ENCODE measurements at places on chromosomes 5 and 9.

DNA sequence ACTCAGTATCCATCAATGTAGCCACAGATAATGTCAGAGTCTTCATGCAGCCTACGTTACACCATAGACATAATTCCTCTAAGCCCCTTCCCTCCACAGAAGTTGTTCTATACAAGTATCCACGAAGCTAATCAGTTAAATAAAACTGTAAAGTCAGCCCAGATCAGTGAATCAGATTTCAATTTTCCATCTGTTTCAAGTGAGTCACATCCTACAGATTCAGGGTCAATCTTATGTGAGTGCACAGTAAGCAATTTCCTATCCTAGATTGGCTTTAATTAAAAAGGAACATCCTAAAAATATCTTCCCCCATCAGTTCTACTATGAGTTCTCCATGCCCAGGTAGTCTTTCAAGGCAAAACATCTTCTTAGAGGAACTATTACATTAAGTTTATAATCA, 402.5 kb downstream of the EFNA5 start:
- no peak for DNase-seq

DNA sequence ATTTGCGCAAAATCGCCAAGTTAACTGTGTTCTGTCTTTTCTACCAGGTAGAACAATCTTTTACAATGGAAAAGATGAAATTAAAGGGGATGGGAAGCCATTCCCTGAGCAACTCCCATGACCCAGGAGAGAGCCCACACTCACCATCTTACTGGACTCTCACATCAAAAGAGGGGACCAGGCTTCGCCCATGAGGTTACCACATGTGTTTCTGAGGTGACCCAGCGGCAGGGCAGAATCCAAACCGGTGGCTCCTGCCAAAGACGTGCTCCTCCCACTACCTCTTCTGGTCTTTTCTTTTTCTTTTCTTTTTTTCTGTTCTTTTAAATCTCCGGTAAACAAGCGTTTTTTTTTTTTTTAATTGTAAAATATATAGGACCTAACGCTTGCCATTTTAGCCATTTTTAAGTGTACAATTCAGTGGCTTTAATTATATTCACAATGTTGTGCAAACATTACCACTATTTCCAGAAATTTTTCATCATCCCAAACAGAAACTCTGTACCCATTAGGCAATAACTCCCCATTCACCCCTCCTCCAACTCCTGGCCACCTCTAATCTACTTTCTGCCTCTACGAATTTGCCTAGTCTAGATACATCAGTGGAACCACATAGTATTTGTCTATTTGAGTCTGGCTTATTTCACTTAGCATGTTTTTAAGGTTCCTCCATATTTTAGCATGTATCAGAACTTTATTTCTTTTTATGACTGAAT, 19.3 kb downstream of the PTPN3 start:
- DNase-seq: no peak

GRCh38 chr9:126985870-126986498, 71.4 kb downstream of the RALGPS1 start:
- peak; percentile 78 for DNase-seq

GRCh38 chr9:130051855-130052254, 1.9 kb upstream of the GPR107 start:
- no peak for DNase-seq

DNA sequence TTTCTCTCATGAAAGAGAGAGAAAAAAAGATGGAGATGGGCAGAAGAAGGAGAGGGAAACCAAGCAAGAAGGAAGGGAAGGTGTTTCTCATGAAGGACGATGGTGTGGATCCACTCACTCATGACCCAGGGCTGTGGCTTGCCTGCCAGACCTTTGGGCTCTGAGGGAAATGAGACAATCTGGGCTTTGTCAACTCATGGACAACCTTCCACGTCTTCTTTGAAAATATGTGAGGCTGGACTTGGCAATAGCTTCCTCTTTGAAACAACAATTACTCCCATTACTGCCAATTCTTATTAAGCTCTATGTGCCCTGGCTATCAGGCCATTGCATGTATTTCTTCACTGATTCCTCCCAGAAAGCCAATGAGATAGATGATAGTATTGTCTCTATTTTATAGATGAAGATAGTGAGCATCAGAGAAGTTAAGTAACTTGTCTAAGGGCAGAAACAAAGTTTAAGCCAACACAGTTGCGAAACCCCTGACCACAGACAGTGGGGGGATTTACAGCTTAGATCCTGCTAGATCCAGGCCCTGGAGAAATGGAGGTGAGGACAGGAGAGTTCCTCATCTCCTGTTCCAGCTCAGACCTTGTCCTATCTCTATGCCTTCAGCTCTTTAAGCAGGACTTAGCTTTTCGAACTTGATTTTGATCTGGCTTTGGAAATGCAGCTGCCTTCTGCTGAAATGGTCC, 132.4 kb downstream of the GCNT1 start:
- no peak for DNase-seq

GRCh38 chr5:116788851-116789403, 214.3 kb upstream of the SEMA6A start:
- DNase-seq: no peak

DNA sequence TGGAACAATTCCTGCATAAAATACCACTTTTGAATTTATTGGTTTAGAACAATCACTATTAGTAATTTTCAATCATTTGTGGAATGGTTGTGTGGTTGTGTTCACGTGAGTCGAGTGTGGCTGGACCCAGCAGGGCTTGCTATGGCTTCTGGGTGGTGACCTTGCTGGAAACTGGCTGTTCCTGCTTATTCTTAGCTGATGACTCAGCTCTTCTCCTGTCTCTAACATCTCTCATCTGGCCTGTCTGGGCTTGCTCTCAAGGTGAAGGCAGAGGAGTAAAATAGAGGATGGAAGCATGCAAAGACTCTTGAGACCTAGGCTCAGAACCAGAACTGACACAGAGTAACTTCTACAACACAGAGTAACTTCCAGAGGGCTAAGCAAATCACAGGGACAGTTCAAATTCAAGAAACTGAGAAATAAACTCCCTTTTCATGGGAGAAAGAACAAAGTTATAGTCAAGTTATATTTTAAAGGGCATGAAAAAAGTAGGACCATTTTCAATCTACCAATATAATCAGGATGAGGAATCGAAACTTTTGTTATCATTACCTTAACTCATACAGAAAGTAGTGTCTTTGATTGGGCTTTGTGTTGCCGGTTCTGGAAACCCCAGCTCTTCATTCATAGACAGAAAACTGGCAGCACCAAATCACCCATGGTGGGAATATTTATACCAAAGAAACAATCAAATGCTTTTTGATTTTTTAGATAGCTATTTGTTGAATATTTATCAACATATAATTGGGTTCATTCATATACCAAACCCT, 665.1 kb downstream of the CDH18 start:
- no peak for DNase-seq

- no peak for DNase-seq
Measured at GRCh38 chr5:22678886-22679285, 174.3 kb downstream of the CDH12 start.

DNA sequence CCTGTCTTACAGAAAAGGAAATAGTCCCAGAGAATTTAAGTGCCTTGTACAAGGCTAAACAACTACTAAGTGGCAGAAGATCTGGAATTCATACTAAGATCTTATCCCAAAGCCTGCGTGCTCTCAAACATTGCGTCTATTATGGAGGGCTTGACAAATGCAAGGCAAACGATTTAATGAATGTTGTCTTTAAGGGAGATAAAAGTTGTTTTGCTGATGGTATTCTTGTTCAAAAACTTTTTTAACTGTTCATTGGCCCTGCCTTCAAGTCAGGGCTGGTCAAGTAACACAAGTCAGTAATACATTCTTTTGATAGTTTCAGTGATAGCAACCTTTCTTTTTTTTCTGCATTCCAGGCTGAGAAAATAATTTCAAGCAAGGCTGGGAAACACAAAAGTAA, 1.7 kb upstream of the SLC38A9 start:
- DNase-seq: no peak

DNA sequence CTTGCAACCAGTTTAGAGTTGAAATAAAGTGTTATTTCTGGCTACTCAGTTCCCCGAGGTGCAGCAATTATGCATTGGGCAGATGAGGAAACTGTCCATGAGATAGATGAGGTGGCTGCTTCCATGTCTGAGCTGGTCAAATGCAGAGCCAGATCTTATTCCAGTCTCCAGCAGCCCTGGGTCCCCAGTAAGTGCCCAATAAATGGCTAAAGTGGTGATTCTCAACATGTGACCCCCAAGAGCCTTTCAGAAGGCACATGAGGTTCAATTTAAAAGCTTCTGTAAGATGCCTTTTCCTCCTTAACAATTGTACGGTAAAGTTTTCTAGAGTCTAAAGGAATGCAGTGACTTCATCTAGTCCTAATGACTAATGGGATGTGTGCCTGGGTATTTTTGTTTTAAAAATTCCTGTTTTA, 17.5 kb downstream of the ATOX1 start:
- DNase-seq: no peak

DNA sequence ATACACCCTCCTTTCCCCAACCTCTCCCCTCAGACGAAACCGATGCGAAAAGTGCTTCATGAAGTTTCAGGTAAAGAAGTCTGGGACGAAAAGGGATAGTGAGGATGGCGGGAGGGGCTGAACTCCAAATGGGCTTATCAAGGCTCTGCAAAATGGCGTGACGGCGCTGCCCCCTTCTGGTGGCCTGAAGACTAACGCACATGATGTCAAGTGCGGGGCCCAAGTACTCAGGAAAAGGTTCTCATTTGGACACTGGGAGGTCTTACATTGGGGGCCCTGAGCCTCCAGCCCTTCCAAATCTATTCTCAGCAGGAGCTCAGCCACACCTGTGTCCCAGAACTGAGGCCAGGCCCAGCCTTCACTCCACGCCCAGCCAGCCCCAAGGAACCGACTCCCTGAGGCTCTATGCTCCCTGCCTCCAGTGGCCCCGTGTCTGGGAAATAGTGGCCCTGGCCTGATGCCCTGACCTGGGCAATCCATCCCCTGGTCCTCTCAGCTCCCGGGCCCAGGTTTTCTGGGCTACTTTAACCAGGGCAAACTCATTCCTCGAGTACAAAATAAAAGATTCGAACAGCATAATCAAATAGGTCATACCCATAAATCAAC, 119.9 kb downstream of the KCNIP1 start:
- no peak for DNase-seq

DNA sequence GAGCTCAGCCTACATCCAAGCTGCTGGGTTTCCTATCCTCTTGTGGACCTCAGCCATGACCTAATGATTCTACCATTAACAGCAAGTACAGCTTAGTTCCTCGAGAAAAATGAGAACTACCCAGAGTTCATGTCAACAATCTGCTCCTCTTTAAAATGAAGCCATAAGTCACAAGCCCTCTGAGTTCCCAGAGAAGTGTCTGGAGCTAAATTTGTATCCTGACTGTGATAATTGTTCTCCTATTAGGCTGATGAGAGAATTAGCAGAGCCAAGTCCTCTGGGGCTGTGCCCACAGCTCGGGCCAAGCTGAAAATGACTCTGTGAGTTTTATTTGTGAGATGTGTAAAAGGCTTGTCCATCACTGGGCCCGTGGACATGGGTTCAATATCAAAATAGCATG, 145.1 kb upstream of the SMIM23 start:
- DNase-seq: no peak

DNA sequence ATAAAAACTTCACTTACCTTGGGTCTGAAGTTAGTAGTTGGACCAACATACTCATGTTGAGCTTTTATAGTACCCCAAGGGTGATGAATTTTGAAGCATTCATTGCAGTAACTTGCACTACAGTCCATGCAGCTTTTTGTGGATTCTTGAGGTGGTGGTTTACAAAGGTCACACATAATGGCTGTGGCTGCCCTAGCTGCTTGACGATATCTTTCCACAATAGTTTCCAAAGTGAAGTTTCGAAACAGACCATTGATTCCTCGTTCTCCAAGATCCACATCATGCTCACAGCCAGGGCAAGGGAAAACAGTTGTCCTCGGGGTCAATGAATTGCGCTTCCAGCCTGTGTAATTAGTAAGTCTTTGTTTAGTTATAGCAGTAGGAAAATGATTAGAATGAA, 22.7 kb downstream of the TRIM36 start:
- DNase-seq: no peak

- no peak for DNase-seq
Measured at GRCh38 chr5:6579535-6579934, 53.3 kb downstream of the NSUN2 start.

DNA sequence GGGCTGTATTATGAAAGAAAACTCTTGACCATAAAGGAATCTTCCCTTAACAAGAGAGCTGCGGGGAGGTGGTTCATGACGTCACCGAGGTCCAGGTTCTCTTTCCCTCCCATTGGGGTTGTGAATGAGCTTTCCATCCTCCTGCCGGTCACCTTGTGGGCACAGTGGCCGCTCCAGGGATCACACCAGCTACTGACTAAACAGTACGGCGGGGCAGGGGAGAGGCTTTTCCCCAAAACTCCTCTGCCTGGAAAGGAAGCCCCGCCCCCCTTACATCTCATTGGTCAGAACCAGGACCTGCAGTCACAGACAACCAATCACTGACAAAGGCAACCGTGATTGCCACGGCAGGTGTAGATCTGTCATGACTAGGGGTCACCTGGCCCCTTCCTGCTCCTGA, 35.6 kb downstream of the ROR2 start:
- DNase-seq: no peak

- DNase-seq: no peak
Measured at GRCh38 chr9:99431103-99431502, 209.0 kb downstream of the SEC61B start.

DNA sequence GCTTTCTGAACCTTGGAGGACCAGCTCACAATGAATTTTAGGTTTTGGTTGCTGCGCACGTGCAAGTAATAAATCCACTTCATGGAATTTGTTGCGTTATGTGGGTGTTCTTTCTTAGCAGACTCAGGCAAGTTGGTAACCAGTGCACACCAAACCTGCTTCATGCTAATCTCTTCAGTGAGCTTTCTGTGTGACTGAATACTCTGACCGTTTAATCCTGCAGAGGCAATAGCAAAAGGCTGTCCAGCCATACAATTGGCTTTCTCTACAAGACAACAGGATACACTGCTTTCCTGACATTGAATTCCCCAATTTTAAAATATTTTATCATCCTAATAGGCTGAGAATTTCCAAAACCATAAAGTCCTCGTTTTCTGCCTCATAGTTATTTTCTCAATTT, 10.3 kb downstream of the UGT3A2 start:
- no peak for DNase-seq

DNA sequence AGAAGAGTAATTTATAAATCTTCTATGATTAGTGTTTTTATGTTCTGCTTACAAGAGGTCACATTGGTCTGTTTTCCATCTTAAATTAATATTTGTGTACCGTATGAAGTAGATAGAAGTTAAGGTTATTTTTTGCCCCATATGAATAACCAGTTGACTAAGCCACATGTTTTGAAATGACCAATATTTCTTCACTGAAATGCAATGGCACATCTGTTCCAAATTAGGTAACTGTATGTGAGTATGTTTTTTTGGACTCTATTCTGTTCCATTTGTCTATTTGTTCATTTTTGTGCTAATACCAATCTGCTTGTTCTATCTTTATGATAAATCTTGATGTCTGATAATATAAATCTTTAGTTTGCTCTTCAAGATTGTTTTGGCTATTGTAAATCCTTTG, 17.7 kb downstream of the JAK2 start:
- no peak for DNase-seq

GRCh38 chr5:16842896-16843295, 93.2 kb downstream of the MYO10 start:
- no peak for DNase-seq

DNA sequence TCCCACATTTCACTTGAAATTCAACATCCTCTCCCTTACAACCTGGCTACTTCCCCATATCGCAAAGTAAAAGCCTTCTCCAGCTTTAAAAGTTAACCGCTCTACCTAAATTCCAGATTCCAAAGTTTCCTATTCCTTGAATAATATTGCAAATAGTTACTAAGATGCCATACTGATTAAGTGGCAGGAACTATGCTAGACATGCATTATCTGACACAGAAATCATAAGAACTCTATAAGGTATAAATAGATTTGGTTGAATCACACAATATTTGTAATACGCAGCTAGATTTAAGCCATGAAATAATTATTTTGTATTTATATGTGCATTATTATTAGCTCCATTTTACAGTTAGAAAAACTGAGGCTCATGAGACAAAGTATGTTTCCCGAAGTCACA, 92.8 kb downstream of the NFIB start:
- DNase-seq: no peak

All from T follicular helper cell (primary cell).